Activated T-cell treated with anti-CD3 and anti-CD28 coated beads for 24 hours (primary cell): ENCODE measurements at places on chromosomes 5 and 9.

DNA sequence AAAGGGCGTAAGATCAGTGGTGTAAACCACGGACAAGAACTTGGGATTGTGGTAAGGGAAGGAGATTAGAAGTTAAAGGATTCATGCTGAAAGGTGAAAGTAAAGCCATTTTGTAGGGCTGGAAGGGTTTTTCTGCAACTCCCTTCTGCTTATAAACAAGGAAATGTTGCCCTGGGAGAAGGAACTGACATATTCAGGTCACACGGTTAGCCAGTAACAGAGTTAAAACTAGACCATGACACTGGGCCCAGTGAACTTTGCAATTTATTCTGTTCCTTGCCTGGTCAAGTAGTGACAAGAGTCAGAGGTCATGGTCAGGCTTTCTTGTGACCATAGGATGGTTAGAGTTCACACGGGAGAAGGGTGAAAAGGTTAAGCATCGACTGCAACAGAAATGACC lies 323.3 kb downstream of the DMRT2 start:
- no peak for DNase-seq

- no peak for DNase-seq
These were observed 237.0 kb downstream of the SYK start for GRCh38 chr9:91038483-91039124.

GRCh38 chr5:175809531-175810121 lies 61.8 kb upstream of the CPLX2 start:
- DNase-seq = no peak

DNA sequence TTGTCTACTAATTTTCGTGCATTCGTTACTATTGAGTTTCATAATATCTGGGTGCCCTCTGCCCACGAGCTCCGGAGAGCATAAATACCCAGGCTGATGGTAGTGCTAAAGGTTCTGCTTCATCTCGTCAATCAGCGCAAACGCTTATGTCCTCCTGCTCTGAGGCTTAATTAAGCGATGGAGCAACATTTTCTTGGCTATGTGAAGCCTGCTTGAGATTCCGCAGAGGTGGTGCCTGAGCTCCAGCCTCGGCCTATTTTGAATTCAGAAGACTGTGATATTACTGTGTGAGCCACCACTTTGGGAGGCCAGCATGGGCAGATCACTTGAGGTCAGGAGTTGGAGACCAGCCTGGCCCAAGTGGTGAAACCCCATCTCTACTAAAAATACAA lies 44.8 kb downstream of the ANXA2R start:
- no peak for DNase-seq

- DNase-seq = no peak
These were observed 435.8 kb upstream of the PAPPA start for GRCh38 chr9:115717711-115718173.

GRCh38 chr5:171023508-171023907 lies 161.7 kb downstream of the RANBP17 start:
- no peak for DNase-seq

GRCh38 chr5:57684299-57684702 lies 201.7 kb upstream of the ACTBL2 start:
- DNase-seq = no peak

DNA sequence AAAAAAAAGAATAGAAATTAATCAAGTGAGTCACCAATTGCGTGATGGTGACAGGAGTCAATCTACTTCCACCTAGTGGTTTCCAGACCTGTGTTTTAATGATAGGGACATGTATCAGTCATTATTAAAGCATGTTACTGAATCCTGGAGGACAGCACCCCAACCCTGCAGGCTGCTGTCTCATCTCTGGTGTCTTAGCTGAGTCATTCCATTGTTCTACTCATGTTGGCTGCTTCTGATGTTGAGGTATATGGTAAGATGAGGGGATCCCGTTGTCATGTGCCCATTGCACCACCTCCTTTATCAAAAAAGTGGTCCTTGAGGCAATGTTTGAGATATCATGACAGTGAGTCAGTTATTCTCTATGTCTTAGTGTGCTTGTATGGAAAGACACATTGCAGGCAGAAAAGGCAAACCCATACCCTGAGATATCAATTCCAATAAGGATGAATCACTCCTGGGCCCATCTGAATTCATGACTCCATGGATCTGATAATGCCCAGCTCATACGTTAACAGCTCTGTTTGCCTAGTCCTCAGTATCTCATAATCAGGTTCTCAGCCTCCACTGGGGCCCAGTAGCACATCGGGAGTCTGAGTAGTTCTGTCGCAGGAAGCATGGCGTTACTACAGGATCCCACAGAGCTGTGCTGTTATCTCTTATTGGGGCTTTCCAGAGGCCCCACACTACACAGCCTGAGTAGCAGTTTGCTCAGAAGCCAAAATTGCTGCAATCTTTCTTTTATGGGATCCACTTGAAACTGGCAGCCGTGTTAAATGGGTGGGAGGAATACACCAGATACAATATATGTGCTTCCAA lies 31.2 kb downstream of the HMGCS1 start:
- DNase-seq = no peak
